Amniotic stem cell (primary cell): ENCODE measurements at places on chromosomes 5 and 9.

- no peak for DNase-seq
Measured at GRCh38 chr5:103469288-103470040, 93.1 kb downstream of the NUDT12 start.

DNA sequence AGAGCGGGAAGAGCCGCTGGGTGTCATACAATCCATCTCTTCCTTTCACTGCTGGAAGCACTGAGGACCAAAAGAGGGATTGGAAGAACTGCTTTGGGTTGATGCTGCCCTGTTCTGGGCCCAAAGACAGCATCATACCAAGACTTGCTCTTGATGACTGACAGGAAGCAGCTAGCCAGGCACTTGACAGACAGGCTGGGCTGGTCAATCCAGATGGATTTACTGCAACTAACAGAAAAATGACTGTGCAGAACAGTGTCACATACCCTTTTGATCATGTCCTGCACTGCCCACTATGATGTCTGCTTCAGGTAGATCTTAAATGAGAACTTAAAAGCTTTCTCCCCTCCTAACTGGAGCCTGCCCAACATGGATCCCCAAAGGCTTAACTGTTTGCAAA is 157.6 kb downstream of the CRB2 start:
- DNase-seq: no peak

DNA sequence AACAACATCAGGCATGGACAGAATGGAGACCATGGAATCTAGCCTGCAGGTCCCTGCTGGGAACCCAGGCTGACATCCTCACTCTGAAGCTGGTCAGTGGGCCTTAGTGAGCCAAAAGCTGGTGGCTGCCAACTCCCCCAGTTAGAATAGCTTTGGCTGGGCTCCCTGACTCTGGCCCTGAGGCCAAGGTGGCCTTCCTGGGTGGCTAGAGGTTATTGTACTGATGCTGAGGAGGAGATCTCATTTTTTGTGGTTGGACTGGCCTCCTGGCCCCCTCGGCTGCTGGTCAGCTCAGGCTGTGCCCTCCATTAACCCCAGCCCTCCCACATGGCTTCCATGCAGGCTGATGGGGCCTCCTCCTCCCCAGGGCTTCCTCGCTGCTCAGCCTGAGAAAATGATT is 101.2 kb upstream of the PANK3 start:
- no peak for DNase-seq

GRCh38 chr9:95516734-95517558 is at the start of gene PTCH1:
Gene PTCH1 (minus strand): TSS chr9:95516971.
- DNase-seq: peak; percentile 17

- no peak for DNase-seq
Measured at GRCh38 chr5:159632866-159633265, 283.4 kb upstream of the ADRA1B start.

- no peak for DNase-seq
Measured at GRCh38 chr9:78167356-78167755, 68.5 kb upstream of the CEP78 start.

DNA sequence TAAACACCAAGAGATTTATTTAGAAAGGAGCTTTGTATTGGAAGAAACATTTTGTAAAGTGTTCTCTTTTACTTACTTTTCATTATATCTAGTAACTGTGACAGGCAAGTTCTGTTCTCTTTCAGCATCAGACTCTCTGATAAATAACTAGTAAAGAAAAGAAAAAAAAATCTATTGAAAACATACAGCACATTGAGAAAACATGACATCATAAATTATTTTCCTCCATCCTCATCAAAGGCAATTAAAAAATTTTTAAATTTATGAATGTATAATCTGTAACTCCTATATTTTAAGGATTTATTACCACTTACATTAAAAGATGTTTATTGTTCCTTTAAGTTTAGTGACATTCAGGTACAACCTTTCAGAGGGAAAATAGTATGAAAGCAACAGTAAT is 11.1 kb downstream of the CCNH start:
- no peak for DNase-seq

DNA sequence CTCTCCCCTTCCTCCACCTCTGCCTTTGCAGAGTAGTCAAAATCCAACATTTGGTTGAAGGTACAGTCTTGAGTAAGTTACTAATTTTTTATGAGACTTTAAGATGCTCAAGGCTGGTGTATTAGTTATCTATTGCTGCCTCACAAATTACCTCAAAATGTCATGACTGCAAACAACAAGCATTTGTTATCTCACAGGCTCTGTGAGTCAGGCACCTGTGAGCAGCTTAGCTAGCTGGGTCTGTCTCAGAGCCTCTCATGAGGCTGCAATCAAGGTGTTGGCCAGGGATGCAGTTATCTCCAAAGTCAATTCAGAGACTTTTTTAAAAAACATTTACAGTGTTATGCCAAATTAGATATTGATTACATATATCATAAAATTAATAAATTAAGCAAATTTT is 371.3 kb upstream of the RGMB start:
- no peak for DNase-seq

DNA sequence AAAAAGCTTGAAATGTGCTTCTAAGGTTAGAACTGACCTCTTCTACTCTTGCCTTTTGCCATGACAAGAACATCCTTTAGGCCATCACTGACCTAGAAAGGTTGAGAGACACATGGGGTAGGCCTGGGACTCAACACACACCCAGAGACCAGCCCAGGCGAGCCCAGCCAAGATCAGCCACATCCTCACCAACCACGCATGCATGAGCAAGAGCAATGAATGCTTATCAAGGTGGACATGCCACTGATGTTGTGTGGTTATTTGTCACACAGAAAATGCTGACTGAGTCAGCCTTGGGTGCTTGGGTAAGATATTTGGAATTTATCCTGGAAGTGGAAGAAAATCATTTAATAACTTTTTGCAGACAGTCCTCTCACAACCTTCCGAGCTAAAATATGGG is 39.4 kb downstream of the SMIM23 start:
- no peak for DNase-seq

DNA sequence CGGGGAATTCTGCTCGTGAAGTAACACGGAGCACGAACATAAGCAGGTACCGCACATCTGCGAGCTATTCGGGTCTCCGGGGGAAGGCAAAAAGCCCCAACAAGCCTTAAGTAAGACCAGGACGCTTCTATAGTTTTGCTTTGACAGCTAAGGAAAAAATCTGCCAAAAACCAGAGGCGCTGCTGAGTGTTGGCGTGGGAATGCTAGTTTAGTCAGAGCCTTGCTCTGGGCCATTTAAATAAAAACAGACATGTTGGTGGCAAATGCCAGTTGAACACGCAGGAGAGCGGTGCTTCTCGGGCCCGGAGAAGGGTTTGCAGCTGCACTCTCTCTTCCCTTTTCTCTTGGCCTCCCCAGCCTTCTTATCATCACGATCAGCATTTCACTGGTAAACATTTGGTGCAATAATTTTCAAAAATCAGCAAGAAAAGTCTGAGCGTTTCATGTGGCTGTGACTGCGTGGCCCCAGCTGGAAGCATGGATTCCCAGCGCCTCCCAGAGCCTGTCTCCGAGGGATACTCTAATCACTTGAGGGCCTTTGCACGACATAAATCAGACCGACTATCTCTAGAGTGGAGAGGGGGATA is 6.4 kb upstream of the NOTCH1 start:
- peak; percentile 67 for DNase-seq

GRCh38 chr5:16784088-16784487 is 152.0 kb downstream of the MYO10 start:
- DNase-seq: no peak

GRCh38 chr5:128424646-128425045 is 113.4 kb downstream of the FBN2 start:
- no peak for DNase-seq

- DNase-seq: no peak
Measured at GRCh38 chr5:143119291-143119769, 284.2 kb downstream of the NR3C1 start.

GRCh38 chr9:93216073-93216365 is 32.1 kb downstream of the WNK2 start:
- no peak for DNase-seq

GRCh38 chr5:77945874-77946273 is 169.7 kb upstream of the TBCA start:
- no peak for DNase-seq

- DNase-seq: no peak
Measured at GRCh38 chr9:6959270-6960000, 201.7 kb downstream of the KDM4C start.

- peak; percentile 21 for DNase-seq
Measured at GRCh38 chr9:21317956-21318923, 13.1 kb upstream of the IFNA5 start.

GRCh38 chr9:110521206-110521605 is 58.3 kb downstream of the SVEP1 start:
- DNase-seq: no peak

DNA sequence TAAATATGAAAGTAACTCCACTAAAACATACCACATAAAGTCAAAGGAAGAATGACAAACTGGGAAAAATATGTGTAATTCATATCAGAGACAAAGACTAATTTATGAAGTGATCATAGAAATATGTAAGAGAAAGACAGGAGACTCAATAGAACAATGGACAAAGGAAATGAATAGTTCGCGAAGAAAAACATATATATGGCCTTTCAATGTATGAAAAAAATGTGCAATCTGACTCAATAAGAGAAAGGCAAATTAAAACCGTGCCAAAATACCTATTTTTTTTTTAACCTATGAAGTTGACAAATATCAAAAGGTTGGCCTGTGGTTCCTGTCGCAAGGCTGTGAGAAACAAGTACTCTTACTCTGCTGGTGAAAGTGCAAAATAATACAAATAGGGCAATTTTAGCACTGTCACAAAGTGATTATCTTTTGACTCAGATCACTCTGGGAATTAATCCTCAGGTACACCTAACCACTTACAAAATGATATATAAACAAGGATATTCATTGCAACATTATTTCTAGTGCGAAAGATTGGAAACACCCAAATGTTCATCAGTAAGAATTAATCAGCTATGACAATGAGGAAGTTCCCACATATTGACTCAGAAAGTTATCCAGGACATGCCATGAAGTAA is 3.7 kb downstream of the C9 start:
- no peak for DNase-seq

DNA sequence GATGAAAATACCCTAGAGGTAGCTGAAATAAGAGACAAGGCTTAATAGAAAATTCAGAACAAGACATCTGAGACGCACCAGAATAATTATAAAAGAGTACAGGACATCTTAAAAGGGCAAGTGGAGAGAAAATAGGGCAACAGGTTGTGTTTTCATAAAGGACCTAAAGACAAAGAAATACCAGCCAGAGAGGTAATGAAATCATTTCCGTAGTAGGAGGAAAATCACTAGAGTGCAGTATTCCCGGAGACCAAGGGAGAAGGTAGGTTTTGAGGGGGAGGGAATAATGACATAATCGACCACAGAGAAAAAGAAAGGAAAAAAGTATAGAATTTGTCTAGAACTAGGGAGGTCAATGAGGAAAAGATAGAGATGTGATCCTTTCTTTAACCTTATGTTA is 26.2 kb upstream of the CTNNAL1 start:
- no peak for DNase-seq

GRCh38 chr5:82169892-82170291 is 108.3 kb downstream of the RPS23 start:
- no peak for DNase-seq

- DNase-seq: no peak
Measured at GRCh38 chr9:98099898-98100297, 19.1 kb downstream of the TRIM14 start.

- no peak for DNase-seq
Measured at GRCh38 chr9:27625751-27626150, 52.5 kb upstream of the C9orf72 start.

GRCh38 chr5:15740383-15740782 is 240.4 kb downstream of the FBXL7 start:
- DNase-seq: no peak

GRCh38 chr5:17147617-17148016 is 69.8 kb upstream of the BASP1 start:
- DNase-seq: no peak

- DNase-seq: no peak
Measured at GRCh38 chr5:24365406-24365805, 279.4 kb downstream of the CDH10 start.

GRCh38 chr5:72231991-72232703 is 87.9 kb downstream of the MRPS27 start:
- no peak for DNase-seq

DNA sequence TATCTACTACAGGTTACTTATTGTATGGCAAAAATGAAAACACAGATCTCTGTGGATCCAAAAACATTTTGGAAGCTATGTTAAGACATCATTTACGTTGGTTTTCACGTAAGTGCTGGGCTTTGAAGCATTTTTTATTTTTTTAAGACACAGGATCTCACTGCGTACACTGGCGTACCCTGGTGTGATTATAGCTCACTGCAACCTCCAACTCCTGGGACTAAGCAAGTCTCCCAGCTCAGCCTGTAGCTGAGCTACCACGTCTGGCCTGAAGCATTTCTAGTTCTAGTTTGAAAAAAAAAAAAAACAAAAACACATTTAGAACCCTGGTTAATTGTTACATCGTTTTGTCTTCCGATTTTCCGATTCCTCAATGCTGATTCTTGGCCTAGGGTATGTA is 131.3 kb downstream of the AOPEP start:
- DNase-seq: no peak

GRCh38 chr9:7003861-7004260 is 246.1 kb downstream of the KDM4C start:
- no peak for DNase-seq

GRCh38 chr5:123176224-123176937 is 87.3 kb downstream of the PRDM6 start:
- peak; percentile 53 for DNase-seq

- DNase-seq: no peak
Measured at GRCh38 chr5:131324303-131324702, 60.5 kb downstream of the CDC42SE2 start.

- no peak for DNase-seq
Measured at GRCh38 chr9:6068983-6069382, 53.6 kb upstream of the RANBP6 start.

- no peak for DNase-seq
Measured at GRCh38 chr5:16930496-16930895, 5.6 kb downstream of the MYO10 start.

GRCh38 chr9:124020520-124021384 is 9.2 kb downstream of the LHX2 start:
- no peak for DNase-seq
